ENCODE measurements at places on chromosomes 13 and 19. TPM values are rescaled to one million over a fixed set of nuclear protein-coding genes. Genes with fewer than 3 reads are reported as not detected.

The BBC3 gene
- total RNA-seq, result 8.9 TPM

The PLPPR2 gene
- 0.43 TPM for total RNA-seq

The OLFM4 gene
- total RNA-seq, result not detected

The SIGLEC11 gene
- not detected for total RNA-seq

The LGALS7B gene
- total RNA-seq, result not detected

The ZNF579 gene
- 8.5 TPM for total RNA-seq

The ZNF136 gene
- total RNA-seq, result 11.1 TPM
